ENCODE measurements at places on chromosomes 16 and 17.

- H3K27ac ChIP-seq, result no peak overlapping the region
- H3K4me1 ChIP-seq, result no peaks in the 10 kb centered on the region
- no peaks in the 10 kb centered on the region for H3K27me3 ChIP-seq
- no peak for DNase-seq
- H3K36me3 ChIP-seq, result peaks cover 95% of the 10 kb centered on the region
- no peak overlapping the region for H3K4me3 ChIP-seq
These were observed 71.2 kb downstream of the RNF213 start for GRCh38 chr17:80331820-80332219.

- no peaks in the 10 kb centered on the region for H3K4me1 ChIP-seq
- H3K27ac ChIP-seq, result no peak overlapping the region
- no peaks in the 10 kb centered on the region for H3K27me3 ChIP-seq
- no peak overlapping the region for H3K4me3 ChIP-seq
- DNase-seq, result no peak
These were observed 15.7 kb upstream of the ATF7IP2 start for GRCh38 chr16:10370096-10370726.

DNA sequence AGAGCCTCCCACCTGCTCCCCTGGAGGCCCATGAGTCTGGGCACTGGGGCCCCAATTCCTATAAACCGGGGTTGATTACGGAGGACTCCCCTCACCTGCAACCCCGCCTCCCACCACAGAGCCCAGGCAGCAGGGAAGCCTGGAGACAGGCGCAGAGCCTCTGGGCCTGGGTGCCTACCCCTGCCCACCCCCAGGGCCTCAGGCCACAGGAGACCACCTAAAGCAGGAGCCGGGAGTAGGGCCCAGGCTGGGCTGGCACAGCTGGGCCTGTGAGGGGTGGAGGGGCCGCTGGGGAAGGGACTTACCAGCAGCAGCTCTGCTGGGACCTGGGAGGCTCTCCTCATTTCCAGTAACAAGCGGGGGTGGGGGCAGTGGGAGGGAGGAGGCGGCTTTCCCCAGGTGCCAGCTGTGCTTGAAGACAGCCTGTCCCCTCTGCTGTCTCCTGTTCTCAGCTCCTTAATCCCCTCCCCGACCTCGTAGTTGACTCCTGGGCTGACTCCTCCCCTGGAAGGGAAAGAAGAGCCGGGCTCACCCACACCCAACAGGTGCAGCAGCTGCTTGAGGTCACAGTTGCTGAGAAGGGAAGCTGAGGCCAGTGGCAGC, 46.8 kb downstream of the TMEM235 start:
- no peaks in the 10 kb centered on the region for H3K27me3 ChIP-seq
- no peaks in the 10 kb centered on the region for H3K36me3 ChIP-seq
- H3K4me1 ChIP-seq, result no peaks in the 10 kb centered on the region
- DNase-seq, result no peak
- H3K4me3 ChIP-seq, result no peak overlapping the region

DNA sequence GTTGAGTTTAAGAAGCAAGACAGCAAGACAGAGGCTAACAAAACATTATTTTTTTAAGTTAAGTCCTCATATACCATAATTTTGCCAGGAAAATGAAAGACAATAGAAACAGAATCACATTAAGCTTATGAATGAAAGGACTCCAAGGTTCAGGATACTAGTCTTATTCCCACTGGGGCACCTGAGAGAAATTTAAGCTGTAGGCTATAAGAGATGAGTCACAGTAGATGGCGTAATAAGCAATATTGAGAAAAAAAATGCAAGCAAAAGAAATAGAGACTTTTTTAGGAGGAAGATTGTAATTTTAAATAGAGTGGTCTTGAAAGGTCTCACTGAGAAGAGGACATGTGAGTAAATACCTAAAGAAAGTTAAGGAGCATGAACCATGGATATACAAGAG, 57.1 kb upstream of the KIF2B start:
- no peaks in the 10 kb centered on the region for H3K4me1 ChIP-seq
- no peak overlapping the region for H3K27ac ChIP-seq
- H3K4me3 ChIP-seq, result no peak overlapping the region
- no peaks in the 10 kb centered on the region for H3K36me3 ChIP-seq

DNA sequence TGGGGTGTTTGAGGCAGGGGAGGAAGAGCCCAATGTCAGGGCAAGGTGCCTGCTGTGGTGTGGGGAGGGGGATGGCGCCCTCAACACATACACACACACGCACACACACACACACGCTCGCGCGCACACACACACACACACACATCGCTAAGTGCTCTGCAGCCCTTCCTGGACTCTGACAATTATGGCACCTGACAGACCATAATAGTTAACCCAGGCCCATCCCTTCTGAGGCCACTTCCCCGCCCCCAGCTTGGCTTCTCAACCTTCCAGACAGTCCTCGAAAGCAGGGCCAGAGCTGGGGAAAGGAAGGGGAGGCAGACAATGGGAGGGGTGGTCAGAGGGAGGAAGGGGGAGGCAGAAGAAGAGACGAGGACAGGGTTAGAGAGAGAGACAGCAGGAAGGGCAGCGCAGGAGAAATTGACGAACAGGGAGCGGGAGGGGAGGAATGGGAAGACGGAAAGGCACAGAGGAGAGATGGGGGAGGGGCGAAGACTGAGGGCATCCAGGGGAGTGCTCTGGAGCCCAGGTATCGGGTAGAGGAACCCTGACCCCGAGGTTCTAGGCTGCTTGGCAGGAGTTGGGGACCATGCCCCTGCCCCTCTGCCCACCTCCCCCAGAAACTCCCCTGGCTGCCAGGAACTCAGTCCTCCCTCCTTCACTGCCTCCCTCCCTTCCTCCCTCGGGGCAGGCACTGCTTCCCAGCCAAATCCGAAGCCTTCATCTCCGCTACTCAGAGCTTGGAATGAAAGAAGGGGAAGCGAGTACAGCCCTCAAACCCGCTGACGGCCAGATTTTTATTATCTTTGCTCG, 4.0 kb downstream of the SRCIN1 start:
- no peak for DNase-seq
- H3K4me3 ChIP-seq, result no peak overlapping the region
- no peak overlapping the region for H3K27ac ChIP-seq
- no peaks in the 10 kb centered on the region for H3K36me3 ChIP-seq
- no peaks in the 10 kb centered on the region for H3K4me1 ChIP-seq

- H3K27me3 ChIP-seq, result no peaks in the 10 kb centered on the region
- H3K27ac ChIP-seq, result peak overlapping the region; percentile 94
- peaks cover 13% of the 10 kb centered on the region for H3K4me1 ChIP-seq
- no peaks in the 10 kb centered on the region for H3K36me3 ChIP-seq
- peak overlapping the region; percentile 97 for H3K4me3 ChIP-seq
These were observed 470 bp downstream of the MLYCD start for GRCh38 chr16:83899272-83899897.

DNA sequence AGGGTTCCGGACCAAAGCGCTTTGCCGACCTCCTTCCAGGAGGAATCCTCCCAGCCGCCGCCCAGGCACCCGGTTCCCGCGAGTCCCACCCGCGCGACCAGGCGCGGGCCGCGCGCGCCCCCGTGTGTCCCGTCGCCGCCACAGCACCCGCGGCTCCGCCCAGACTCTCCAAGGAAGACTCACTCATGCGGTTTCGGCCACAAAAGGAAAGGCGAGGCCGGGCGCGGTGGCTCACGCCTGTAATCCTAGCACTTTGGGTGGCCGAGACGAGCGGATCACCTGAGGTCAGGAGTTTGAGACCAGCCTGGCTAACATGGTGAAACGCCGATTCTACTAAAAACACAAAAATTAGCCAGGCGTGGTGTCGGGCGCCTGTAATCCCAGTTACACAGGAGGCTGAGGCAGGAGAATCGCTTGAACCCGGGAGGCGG, 3.5 kb upstream of the PKMYT1 start:
- no peak overlapping the region for H3K27ac ChIP-seq
- no peaks in the 10 kb centered on the region for H3K36me3 ChIP-seq
- no peaks in the 10 kb centered on the region for H3K27me3 ChIP-seq

Data from ascending aorta (tissue), 2 donors.